Cerebellar cortex (tissue), 1 donor: ENCODE measurements at places on chromosomes 1 and 21.
A peak's percentile ranks its signal among the peaks of the same experiment; 100 is the strongest.

GRCh38 chr1:237863234-237863633, 27.5 kb downstream of the ZP4 start:
- no peak for DNase-seq

DNA sequence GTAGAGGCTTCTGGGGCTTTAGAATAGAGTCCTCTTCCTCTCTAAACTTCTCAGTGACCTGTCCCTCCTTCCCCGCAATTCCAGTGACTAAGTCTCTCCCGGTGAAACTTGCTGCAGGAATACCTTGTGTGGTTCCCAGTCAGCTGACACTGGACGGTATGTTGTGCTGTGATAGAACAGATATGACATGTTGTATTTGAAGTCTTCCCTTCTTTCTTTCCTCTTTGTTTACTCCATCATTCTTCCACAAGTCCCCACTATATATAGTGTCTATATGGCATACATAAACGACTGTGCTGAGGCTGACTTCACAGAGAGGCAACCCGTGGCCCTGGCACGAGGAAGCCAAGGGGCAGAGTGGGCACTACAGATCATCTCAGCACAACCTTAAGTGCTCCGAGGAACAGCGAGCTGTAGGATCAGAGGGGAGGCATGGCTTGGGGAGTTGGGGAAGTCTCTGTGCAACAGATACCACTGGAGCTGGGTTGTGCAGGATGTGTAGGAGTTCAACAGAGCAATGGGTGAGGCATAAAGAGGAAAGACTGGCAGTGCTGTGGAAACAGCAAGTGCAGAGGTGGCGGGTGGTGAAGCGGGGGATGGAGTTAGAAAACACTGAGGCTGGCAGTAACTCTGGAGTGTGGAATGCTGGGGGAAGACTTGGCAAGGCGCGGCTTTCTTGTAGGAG, 237.8 kb downstream of the TRABD2B start:
- no peak for DNase-seq

DNA sequence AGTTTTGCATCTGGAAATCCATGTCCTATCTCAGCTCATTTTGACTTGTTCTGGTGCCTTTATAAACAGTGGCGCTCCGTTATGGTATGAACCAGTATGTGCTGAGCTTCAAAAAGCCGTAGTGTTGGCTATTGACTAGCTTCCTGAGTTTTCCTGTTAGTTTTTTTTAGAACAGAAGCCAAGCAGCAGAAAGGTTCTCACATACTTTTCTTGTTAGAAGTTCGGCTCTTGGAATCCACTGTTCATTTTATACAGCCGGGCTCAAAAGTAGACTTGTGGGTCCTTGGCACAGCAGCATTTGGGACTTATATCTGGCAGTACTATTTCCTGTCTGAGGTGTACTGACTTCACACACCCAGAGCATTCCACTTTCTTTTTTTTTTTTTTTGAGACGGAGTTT, 63.8 kb downstream of the TBCE start:
- DNase-seq, result no peak

GRCh38 chr1:179761296-179761695, 18.2 kb downstream of the FAM163A start:
- DNase-seq, result no peak

GRCh38 chr1:223628233-223629125, 37.0 kb downstream of the CAPN8 start:
- DNase-seq, result peak; percentile 78

GRCh38 chr1:24970399-24970753, 40.3 kb upstream of the RUNX3 start:
- DNase-seq, result peak; percentile 15

GRCh38 chr1:230972855-230973271, 5.8 kb downstream of the TTC13 start:
- DNase-seq, result no peak

DNA sequence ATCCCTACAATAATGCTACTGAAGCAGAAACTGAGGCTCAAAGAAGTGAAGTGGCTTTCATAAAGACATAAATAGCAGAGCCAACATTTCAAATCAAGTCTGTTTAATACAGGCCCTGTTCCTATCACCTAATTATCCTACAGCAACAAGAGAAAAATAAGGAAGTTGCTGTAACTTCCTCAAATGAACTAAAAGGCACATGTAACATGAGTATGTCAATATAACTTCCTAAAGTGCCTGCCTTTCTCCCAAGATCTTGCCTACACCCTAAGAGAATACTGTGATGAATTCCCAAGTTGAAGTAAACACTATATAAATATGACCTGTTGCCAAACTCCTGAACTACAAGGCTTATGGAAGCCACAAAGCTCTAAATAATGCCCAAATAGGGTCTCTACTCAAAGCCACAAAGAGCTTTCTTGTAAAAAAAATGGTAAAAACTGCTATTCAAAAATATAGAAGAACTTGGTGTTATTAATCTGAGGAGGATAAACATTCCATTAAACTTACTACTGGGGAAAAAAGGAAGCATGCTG, 8.6 kb downstream of the BEND5 start:
- no peak for DNase-seq

GRCh38 chr1:35449334-35450008, 107.7 kb downstream of the KIAA0319L start:
- no peak for DNase-seq

GRCh38 chr1:192969091-192969490, 90.1 kb downstream of the UCHL5 start:
- no peak for DNase-seq
